ENCODE measurements at places on chromosomes 13 and 19.

DNA sequence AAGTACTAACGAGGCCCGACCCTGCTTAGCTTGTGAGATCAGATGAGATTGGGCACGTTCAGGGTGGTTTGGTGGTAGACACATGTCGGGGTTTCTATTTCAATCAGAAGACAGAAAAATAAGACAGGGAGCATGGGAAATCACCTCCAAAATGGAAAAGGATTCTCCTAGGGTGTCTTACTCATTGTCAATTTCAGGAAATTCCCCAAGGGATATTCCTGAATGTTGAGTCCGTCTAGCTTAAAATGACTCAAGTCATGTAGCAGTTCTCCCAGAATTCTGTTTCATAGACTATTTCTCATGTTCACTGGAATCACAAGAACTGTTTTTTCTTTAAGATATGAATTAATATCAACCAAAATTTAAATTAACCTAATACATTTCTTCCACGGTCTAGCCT lies 380.1 kb downstream of the EFNB2 start:
- DNase-seq, result no peak

- DNase-seq, result no peak
Measured at GRCh38 chr19:6744381-6745301, 5.2 kb downstream of the TRIP10 start.

GRCh38 chr19:7927605-7928333 lies 1.8 kb upstream of the CTXN1 start:
- no peak for DNase-seq

DNA sequence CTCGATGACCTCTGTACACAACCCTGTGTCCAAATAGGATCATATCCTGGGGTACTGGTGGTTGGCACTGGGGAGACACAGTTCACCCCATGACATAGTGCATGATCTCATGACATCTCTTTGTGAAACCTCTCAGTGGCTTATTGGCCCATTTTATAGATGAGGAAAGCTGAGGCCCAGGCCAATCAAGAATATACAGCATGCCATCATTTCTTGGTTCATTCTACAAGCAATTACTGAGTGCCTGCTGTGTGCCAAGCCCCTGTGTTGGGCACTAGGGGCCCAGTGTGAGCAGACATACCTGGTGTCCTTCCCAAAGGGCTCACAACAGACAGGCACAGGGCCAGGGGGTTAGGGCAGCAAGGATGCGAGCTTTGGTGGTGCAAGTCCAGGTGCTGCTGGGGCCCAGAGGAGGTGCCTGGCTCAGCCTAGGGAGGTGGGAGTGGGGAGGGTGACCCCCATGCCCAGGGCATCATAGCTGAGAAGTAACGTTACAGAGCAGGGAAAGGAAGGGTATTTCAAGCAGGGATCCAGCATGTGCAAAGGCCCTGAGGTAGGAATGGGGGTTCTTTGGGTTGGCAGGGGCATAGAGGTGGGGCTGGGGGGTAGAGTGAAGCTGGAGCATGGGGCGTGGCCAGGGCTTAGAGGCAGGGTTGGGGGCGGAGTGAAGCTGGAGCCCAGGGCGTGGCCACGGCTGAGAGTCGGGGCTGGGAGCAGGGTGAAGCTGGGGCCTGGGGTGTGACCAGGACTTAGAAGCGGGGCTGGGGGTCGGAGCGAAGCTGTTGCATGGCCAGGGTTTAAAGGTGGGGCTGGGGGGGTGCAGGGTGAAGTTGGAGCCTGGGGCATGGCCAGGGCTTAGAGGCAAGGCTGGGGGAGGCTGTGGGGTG lies 20.7 kb downstream of the COLGALT1 start:
- DNase-seq, result no peak

DNA sequence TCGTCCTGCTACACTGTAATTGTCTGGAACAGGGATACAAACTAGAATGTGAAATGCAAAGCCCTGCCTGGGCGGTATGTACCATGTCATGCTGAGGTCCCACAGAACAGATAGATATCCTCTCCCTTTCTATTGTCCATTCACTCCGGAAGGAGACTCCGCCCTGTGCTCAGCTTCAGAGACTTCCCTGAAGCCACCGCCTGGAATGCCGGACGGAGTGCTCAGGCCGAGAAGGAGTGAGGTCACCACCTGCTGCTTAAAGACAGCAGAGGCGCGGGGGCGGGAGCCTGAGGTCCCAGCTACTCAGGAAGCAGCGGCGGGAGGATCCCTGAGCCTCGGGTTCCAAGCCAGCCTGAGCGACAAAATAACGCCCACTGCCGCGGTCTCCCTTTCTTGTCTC lies 890 bp upstream of the ZNF611 start:
- no peak for DNase-seq

DNA sequence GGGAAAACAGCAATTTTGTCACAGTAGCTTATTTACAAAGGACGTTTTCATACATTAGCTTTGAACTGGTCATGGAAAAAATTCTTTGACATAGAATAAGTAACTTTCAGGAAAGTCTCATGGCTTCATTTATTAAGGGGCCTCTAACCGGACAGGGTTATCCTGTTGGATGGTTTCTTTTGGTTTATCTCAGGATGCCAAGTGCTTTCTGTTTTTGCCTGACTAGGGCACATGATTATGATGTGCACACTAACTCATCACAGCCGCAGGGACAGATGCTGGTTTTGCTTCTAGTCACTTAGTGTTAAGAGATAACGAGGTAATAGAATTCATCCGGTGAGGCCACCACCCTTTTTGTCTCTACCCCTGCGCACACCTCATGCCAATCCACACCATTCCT lies 53.0 kb downstream of the TGDS start:
- no peak for DNase-seq

GRCh38 chr13:70842062-70842644 lies 733.9 kb upstream of the KLHL1 start:
- no peak for DNase-seq

- DNase-seq, result no peak
Measured at GRCh38 chr19:55216461-55217198, 7.3 kb upstream of the PTPRH start.

Measured in MM.1S (cell line).